ENCODE measurements at places on chromosomes 4 and X.

DNA sequence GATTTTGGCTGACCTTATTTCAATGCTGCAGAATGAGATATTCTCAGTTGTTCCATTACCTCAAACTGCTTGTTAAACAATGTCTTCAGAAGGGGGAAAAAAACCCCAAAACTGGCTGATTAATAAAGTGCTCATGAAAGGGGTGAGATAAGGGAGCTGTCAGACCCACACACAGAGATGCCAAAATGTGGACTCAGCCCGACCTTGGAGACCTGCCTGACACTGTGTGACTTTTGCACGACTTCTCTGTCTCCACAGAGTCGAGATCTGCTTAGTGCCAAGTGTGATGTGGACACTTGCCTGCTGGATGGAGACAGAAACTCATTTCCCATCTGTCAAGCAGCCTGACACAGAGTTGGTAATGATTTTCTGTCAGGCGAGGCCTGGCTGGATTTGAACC lies 31.5 kb downstream of the REELD1 start:
- DNase-seq: no peak

GRCh38 chr4:10688022-10688421 lies 3.5 kb upstream of the CLNK start:
- DNase-seq: no peak

DNA sequence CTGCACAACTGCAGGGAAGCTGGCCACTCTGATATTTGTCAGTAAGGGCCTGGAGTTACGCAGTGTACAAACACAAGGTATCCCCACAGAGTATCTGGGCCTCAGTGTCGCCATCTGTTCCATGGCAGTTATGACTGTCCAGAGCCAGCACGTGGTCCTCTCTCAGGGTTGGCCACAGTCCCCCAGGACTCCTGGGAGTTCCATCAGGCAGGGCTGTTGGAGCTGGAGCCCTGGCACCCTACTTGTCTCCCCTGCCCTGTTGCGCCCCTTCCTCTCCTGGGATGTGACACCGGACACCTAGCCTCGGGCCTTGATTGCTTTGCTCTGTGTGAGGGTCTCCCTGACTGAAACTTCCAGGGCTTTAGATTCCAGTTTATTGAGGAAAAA lies 8.4 kb downstream of the HTRA3 start:
- DNase-seq: no peak

GRCh38 chr4:61590881-61591280 lies 390.8 kb downstream of the ADGRL3 start:
- no peak for DNase-seq

GRCh38 chr4:99413140-99413539 lies 22.0 kb downstream of the ADH7 start:
- DNase-seq: no peak

- no peak for DNase-seq
These were observed 4.9 kb downstream of the CCDC120 start for GRCh38 chrX:49063715-49064114.

DNA sequence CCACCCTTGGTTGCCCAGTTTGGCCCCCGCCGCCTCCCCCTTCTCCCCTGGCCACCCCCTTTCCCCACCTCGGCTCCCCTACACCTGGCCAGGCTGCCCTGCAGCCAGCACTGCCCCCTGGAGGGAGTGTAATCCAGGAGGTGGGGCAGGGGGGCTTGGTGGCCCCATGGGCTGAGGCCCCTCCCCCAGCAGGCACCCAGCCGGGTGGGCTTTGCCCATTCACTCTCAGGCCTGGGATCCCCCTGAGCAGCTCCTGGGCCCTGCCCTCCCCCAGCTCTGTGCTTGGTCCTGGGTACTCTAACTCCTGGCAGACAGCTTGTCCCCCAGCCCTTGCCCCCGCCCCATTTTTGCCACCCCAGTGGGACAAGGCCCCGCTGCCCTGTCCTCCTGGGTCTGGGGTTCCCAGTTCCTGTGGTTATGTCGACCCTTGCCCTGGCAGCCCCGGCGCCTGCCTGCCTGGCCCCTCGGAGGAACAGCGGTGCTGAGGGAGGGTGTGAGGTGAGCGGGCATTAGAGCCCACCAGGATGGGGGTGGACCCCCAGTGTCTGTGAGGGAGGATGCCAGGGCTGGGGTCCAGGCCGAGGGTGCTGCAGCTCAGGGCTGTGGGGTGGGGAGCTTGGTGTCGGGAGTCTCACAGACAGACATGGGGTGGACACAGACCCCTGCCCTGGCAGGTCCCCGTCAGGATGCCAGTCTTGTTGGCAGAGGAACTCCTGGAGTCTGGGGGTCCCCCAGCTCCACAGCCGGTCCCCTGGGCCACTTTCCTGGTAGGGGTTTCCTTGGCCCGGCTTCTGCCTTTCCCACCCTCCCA lies 10.2 kb downstream of the NAT8L start:
- DNase-seq: no peak

All from caudate nucleus (tissue), 63 donors.